ENCODE measurements at places on chromosomes 2 and 18.

DNA sequence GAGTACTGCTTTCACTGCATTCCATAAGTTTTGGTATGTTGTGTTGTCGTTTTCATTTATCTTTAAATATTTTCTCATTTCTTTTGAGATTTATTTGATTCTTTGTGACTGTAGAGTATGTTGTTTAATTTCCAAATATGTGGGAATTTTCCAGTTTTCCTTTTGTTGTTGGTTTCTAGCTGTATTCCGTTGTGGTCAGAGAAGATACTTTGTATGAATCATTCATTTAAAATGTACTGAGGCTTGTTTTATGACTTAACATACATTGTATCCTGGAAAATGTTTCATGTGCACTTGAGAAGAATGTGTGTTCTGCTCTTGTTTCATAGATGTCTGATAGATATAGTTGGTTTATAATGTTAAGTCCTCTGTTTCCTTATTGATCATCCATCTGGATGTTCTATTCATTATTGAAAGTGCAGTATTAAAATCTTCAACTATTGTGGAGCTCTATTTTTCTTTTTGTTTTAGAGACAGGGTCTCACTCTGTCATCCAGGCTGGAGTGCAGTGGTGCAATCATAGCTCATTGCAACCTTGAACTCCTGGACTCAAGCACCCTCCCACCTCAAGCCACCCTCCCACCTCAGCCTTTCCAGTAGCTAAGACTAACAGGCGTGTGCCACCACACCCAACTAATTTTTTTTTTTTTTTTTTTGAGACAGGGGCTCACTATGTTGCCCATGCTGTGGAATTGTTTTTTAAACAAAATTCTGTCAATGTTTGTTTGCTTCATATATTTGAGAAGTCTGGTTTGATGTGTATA, 96.8 kb downstream of the TAF4B start:
- DNase-seq, result no peak

- no peak for DNase-seq
These were observed 2.1 kb downstream of the LIPG start for GRCh38 chr18:49563701-49564517.

DNA sequence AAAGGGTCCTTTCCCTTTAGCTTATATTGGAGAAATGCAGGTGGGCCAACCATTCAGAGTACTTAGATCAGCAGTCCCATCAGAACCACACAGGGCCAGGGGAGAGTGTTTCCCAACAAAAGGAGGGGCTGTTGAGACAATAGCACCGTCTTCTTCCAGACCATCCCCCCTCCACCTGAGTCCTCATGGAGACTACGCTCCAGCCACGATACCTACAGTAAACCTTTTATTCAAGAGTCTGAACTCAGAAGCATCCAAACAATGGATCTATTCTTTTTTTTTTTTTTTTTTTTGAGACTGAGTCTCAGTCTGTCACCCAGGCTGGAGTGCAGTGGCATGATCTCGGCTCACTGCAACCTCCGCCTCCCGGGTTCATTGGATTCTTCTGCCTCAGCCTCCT, 25.7 kb upstream of the ZNF532 start:
- DNase-seq, result no peak

GRCh38 chr2:215466097-215466909, 30.4 kb upstream of the FN1 start:
- DNase-seq, result no peak

GRCh38 chr18:35680139-35680551, 98.6 kb downstream of the GALNT1 start:
- no peak for DNase-seq

GRCh38 chr2:169796441-169796840, 2.2 kb upstream of the SSB start:
- no peak for DNase-seq

DNA sequence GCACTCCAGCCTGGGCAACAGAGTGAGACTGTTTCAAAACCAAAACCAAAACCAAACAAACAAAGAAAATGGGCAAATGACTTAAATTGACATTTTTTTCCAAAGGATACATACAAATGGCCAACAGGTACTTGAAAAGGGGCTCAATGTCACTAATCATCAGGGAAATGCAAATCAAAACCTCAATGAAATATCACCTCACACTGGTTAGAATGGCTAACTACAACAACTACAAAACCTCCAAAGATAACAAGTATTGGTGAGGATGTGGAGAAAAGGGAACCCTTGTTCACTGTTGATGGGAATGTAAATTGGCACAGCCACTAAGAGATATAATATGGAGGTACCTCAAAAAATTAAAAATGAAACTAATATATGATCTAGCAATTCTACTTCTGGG, 213.2 kb upstream of the HS6ST1 start:
- DNase-seq, result no peak

- no peak for DNase-seq
These were observed 41.8 kb upstream of the AFF3 start for GRCh38 chr2:100184055-100184737.

- DNase-seq, result no peak
These were observed 65.6 kb upstream of the STON1 start for GRCh38 chr2:48464264-48464795.

DNA sequence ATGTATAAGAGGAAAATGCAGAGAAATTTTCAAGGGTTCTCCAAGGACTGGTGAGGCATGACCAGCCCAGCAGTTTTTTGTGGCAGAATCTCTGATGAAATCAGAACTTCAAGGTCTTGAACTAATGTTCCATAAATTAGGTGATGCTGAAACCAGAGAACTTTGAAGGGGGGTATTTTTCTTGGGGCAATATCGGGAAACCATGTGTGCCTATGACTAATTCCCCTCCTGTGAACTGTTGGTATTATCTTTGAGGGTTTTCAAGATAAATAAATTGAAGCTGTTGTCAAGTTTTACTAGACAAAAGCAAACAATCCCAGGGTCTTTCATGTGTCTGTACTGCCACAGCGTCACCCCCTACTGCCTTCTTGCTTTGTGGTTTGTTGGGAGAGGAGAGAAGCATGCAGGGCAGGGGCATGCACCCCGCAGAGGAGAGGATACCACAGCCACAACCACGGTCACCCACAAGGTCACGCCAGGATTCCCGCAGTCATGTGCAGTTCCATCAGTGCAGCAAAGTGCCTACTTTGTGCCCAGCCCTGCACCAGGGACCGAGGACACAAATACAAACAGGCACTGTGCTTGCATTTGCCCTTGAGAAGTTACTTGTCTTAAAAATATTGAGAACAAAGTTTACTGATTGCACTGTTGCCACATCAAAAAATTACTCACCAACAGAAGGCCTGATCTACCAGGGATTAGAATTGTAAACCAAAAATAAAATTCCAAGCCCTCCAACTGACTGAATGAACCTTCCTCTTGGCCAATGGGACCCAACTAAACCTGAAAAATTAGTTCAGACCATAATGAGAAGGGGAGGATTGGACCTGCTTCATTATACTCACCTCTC, 413.3 kb upstream of the TRIB2 start:
- DNase-seq, result no peak

DNA sequence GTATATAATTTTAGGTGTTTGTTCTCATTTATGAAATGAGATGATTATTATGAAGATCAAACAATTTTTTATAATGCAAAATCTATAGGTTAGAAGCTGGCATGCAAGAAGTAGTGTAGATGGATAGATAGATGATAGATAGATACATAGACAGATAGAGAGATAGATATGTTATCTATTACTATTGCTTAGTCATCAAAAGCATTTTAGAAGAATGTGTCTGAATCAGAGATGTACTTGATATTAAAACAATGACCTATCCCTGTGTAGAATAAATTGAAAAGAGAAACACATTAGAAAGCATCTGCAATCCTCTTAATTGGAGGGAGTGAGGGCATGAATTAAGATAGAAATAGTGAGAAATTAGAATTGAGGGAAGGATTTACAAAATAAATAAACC, 436.2 kb upstream of the NXPH2 start:
- no peak for DNase-seq

- no peak for DNase-seq
These were observed 125.9 kb downstream of the TMEM131 start for GRCh38 chr2:97869722-97870346.

- no peak for DNase-seq
These were observed 7.5 kb upstream of the RNF144A start for GRCh38 chr2:6909431-6910385.

- DNase-seq, result no peak
These were observed 30.0 kb downstream of the HJURP start for GRCh38 chr2:233824373-233824772.

GRCh38 chr2:145423809-145424208, 903.9 kb upstream of the ZEB2 start:
- no peak for DNase-seq

DNA sequence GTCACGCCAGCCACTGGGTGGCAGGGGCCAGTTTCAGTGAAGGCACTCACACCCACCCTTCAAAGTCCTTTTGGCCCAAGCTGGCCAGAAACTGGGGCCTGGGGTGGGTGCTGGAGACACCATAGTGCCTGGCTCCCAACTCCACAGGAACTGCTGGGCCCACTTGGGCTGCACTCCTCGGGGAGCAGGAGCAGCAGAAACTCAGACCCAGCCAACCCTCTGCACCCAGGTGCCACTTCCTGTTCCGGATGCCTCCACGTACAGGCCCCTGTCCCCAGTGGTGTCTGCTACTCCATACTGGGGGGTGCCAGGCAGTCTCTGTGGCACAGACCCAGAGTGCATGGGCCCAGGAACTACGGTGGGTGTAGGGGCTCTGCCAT, 42.5 kb upstream of the ZNF519 start:
- no peak for DNase-seq

GRCh38 chr2:236250909-236251579, 13.2 kb downstream of the ASB18 start:
- no peak for DNase-seq

GRCh38 chr2:240437861-240438809, 2.7 kb downstream of the GPC1 start:
- DNase-seq, result peak; percentile 60

DNA sequence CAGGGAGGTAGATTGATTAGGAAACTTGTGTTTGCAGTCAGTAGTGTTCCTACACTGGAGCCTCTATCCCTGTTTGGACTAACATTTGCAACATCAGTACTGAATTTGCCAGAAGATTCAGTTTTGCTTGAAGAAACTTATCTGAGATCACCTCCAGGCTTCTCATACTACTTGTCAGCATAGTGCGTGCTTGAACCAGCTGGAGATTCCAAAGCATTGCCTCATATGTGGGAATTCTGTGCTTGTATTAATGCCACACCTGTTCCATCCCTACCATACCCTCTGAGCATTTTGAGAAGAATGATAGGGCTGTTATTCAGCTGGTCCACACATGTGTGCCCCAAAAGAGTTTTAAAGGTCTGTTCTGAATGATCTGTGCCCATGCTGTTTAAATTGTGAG, 148.7 kb downstream of the RAPGEF4 start:
- DNase-seq, result no peak

DNA sequence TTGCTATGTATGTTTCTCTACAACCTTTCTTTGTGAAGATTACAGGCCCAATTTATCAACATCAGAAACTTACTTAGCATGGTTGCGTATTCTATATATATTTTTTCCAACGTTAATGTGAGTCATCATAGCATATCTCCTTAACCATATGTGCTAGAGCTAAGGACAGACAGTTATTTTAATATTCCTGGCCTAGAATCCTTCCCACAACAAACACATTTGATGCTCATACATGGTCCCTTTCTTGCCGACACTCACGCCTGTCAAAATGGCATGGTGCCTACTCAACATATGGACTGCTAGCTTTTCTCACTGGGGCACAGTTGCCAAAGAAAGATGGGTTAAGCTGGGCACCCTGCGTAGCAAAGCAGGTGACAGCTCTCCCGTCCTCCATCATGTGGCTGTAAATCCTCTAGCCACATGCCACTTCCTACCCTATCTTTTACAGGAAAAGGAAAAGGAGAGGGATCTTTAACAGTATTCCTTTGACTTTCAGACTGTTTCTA, 75.2 kb upstream of the GALNT5 start:
- DNase-seq, result no peak

- DNase-seq, result no peak
These were observed 58.6 kb downstream of the KCNG2 start for GRCh38 chr18:79856119-79857007.

- DNase-seq, result no peak
These were observed 606 bp downstream of the OTOF start for GRCh38 chr2:26477126-26477910.

GRCh38 chr2:127064642-127065250, 42.2 kb downstream of the BIN1 start:
- DNase-seq, result peak; percentile 53

Data from stimulated activated CD4-positive, alpha-beta T cell treated with anti-CD3 and anti-CD28 coated beads, Interleukin-15, amount 100 ng/mL, for 1 hour (primary cell).